ENCODE measurements at places on chromosomes 2 and 18. TPM values are rescaled to one million over a fixed set of nuclear protein-coding genes. Genes with fewer than 3 reads are reported as not detected.

RAD51AP2 gene
- 0.10 TPM for total RNA-seq

SERPINB4 gene
- not detected for total RNA-seq

IL18R1 gene
- total RNA-seq: 2.2 TPM

TNFRSF11A gene
- total RNA-seq: 1.1 TPM

RGPD4 gene
- not detected for total RNA-seq

SERPINB3 gene
- 0.88 TPM for total RNA-seq

KCNE4 gene
- total RNA-seq: 0.14 TPM

KCNIP3 gene
- 6.4 TPM for total RNA-seq

GREB1 gene
- 0.11 TPM for total RNA-seq

GALNT14 gene
- total RNA-seq: 42.0 TPM

ARHGAP15 gene
- not detected for total RNA-seq

Data from foreskin keratinocyte (primary cell).